ENCODE measurements at places on chromosomes 12 and 14. TPM values are rescaled to one million over a fixed set of nuclear protein-coding genes. Genes with fewer than 3 reads are reported as not detected.

DNA sequence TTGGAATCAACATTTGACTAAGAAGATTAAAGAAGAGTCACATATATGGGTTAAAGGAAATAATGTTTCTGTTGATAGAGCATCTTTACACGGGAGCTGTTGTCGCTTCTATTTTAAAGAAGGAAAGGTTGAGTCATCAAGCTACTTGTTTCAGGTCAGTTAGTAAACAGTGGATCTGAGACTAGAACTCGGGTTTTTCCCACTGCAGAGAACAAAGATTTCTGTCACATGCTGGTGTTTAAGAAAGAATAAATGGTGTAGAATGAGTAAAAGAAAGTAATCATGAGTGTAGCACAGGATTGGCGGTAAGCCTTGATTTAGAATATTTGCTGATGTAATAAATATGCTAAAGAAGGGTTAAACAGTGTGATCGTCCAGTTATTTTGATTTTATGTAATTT is 455.5 kb downstream of the AEBP2 start:
- no peak for DNase-seq

Gene C12orf75
- 23.3 TPM for polyA plus RNA-seq

Gene C14orf93
- polyA plus RNA-seq = 12.5 TPM

GRCh38 chr12:597926-598568 is 65.2 kb downstream of the NINJ2 start:
- no peak for DNase-seq

- no peak for DNase-seq
Observed at GRCh38 chr12:8991371-8992345, 2.3 kb downstream of the KLRG1 start.

Gene IQSEC3
- 2.1 TPM for polyA plus RNA-seq

Gene C1QL4
- polyA plus RNA-seq = not detected

Gene C12orf56
- polyA plus RNA-seq = not detected

DNA sequence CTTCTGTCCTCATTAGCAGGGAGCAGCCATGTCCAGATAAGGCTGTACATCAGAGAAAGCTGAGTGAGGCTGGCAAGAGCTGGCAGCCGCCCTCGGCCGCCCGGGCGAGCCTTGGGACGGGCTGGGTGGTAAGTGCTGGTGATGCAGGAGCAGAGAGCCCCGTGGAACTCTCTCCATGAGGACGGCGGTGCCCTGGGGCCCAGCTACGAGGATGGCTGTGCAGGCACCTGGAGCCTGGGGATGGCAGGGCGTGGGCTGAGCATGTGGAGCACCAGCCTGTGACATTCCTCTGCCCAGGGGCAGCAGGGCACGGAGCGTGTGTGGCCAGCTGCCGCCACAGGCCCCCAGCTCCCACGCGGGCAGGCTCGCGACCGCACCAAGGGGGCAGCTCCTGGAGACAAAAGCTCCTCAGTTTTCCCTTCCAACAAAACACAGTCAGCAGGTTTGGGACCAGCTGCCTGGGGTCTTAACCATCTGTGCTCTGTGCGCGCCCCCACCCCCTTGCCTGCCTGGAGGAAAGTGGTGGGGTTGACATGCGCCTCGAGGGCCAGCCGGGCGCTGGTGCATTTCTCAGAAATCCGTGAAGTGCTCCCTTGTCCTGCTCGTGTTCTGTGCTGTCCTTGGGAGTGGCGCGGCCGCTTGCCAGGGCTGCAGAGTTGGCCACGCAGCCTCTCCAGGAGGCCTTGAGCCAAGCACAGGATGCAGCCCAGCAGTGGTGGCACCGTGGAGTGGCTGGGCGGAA is 21.4 kb downstream of the PACS2 start:
- DNase-seq = peak; percentile 88

DNA sequence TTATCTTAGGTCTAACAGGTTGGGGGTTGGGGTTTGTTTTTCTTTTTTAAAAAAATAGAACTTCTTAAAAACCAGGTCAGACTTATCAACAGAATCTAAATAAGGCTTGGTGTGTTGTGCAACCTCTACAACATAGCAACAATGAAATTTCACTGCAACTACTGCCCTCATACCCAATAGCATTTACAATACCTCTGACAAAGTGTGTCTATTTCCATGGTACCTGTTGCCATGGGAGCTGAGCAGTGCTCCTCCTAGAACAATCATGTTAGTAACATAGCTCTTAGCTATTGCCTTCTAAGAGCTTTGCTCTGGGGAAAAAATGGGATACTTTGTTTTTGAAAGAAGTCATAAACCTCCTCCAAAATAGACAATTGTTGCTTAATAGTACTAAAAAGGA is 103.3 kb upstream of the CCDC175 start:
- DNase-seq = peak; percentile 85

Gene MMP19
- 8.0 TPM for polyA plus RNA-seq

Gene TTC7B
- 10.0 TPM for polyA plus RNA-seq

- DNase-seq = no peak
Observed at GRCh38 chr12:22935501-22935900, 310.5 kb downstream of the ETNK1 start.

GRCh38 chr12:61546296-61546695 is 713.9 kb upstream of the USP15 start:
- no peak for DNase-seq

Gene SRRM4
- polyA plus RNA-seq = 2.2 TPM

Gene ACRBP
- 0.99 TPM for polyA plus RNA-seq

Gene ZDHHC22
- 0.24 TPM for polyA plus RNA-seq

- no peak for DNase-seq
Observed at GRCh38 chr14:56659964-56660551, 80.5 kb downstream of the TMEM260 start.

DNA sequence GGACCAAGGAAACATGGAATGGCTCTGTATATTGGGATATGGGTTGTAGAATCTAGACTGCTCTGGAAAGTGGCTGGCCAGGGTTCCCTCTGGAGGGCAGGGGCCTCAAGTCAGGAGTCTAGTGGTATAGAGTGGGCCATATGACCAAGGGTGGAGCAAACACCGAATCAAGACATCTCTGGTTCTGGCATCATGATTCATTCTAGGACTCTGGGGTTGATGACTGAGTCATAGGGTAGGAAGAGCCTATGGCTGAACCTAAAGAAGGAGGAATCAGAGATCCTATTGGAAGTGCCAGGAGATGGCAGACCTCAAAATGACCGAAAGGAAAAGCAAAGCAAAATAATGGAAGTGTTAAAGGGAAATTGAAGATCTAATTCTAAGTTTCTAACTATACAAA is 356.4 kb upstream of the PRICKLE1 start:
- DNase-seq = no peak

DNA sequence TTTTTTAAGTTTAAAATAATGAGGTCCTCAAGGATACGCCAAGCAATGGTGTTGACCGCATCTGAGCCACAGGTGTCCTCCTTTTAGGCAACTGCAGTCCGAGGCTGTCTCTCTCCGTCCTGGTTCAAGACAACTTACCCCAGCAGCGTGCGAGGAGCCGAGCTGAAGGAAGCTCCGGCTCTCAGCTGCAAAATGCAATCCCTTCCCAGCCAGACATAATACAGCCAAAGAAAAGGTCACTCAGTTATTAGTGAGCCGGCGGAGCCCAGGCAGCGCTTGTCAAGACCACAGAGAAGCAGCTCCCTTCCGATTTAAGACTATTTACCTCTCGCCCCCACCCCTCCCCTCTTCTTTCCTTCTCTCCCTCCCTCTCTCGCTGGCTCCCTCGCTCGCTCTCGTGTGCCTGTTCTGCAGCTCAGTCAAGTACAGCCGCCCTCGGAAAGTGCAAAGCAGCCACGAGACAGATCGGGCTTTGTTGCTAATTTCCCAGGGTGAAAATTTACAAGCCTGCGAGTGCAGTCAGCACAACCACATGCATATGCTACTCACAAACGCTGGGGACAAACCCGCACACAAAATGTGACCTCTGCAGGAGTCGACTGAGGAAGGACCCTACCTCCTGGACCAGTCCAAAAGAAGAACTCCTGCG is 363 bp upstream of the LMO3 start:
- peak; percentile 20 for DNase-seq

DNA sequence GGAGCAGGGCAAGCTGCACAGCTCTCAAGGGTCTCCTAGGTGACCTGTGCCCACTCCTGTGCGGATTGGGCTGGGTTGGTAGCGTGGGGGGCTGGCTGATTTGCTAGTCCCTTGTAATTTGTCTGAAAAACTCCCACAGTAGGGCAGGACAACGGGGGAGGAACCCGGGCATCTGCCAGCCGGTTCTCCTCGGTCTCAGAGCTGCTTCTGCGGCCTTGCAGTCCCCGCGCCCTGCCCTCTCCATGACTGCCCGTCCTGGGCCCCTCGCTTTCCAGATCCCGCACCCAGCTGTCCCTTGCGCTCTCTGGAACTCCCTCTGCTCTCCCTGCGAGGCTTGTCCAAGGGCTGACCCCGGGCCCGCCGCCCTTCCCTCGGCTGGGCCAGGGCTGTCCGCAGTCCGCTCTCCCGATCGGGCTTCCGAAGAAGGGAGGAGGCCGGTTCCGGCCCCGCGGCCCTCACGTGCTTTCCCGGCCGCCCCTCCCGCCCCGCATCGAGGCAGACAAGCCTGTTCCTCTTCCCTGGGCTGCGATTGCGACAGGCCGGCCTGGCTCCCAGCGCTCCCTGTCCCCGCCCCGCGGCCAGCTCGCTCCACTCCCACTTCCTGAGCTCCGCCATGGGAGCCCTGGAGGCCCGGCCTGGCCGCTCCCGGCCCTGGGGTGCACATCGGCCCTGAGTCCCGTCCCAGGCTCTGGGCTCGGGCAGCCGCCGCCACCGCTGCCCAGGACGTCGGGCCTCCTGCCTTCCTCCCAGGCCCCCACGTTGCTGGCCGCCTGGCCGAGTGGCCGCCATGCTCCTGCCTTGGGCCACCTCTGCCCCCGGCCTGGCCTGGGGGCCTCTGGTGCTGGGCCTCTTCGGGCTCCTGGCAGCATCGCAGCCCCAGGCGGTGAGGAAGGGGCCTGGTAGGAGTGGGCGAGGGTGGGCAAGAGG is at the start of gene LTBR:
LTBR (plus strand) TSS at position 591 of the 927 bp plus-strand sequence; CDS start at position 788, 197 bp downstream.
- DNase-seq = peak; percentile 97

DNA sequence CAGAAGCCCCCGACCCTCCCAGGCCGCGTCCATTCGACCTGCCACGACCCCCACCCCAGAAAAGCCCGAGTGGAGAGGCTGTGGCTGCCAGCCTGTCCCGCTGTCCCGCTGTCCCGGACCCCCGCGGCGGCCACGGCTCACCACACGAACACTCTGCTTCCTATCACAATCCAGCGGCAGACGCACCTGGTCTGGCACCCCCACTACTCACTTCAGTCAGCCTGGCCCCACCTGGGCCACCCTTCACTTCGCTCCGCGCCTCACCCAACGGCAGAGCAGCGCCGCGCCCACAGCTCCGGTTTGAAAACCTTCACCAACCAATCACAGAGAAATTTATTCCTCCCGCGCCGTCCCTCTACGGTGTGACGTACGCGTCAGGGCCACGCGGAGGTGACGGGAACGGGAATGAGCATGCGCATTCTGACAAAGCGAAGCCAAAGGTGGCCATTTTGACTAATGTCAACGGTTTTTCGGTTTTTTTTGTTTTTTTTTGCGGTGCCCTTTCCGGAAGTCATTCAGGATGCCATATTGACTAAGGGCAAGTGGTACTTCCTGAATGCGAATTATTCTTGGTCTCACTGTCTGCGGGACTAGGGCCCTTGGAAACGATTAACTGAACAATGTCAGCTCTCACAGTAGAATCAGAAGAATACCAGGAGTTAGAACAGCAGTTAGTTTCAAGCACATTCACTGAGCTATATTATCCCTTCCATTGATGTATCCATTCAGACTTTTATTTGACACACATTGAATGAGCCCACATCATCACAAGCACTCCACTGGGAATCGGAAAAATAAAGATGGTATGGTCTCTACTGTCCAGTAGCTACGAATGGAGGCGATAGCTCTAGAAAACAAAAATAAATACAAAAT is at the start of gene RACGAP1:
RACGAP1 (minus strand) TSS at position 308 of the 873 bp plus-strand sequence. CDS start 8,779 bp downstream, outside the sequence.
- DNase-seq = peak; percentile 97

DNA sequence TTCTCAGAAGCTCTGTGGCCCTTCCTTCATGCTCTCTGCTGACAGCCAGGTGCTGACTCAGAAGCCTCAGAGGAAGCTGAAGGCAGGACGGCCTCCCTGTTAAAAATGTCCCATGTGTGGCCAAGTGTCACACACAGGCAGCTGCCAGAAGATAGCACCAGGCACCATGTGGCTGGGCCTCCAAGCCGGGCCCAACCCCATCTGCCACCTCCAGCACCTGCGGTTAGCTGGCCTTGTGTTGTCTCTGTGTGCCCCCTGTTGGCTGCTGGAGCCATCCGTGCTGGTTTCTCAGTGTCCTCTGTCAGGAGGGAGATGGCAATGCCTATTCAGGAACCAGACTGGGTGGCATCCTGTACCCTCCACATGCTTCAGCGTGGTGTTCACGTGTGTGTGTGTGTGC is 63.2 kb downstream of the TSPAN11 start:
- no peak for DNase-seq

GRCh38 chr12:57657744-57658143 is 24.7 kb upstream of the B4GALNT1 start:
- peak; percentile 62 for DNase-seq

Gene CELA1
- 0.67 TPM for polyA plus RNA-seq

Gene ARHGEF25
- polyA plus RNA-seq = 34.4 TPM

DNA sequence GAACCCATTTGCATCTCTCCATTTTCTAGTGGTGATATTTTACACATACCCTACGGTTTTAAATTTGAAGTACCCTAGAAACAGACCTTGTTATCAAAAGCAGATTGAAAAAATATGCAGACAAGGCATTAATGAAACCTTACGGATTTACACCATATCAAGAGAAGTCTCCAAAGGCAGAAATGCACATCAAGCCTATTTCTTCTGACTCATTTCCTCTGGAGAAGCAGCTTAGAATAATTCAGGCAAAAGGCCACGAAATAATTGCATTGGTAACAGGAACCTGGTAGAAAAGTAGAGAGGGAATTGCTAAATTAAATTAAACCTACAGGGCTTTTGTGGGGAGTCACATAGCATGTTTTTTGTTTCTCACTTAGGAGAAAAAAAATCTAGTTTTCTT is 34.7 kb downstream of the KICS2 start:
- no peak for DNase-seq

- DNase-seq = no peak
Observed at GRCh38 chr14:75041613-75042012, 9.7 kb downstream of the MLH3 start.

Gene AHSA1
- polyA plus RNA-seq = 166 TPM

DNA sequence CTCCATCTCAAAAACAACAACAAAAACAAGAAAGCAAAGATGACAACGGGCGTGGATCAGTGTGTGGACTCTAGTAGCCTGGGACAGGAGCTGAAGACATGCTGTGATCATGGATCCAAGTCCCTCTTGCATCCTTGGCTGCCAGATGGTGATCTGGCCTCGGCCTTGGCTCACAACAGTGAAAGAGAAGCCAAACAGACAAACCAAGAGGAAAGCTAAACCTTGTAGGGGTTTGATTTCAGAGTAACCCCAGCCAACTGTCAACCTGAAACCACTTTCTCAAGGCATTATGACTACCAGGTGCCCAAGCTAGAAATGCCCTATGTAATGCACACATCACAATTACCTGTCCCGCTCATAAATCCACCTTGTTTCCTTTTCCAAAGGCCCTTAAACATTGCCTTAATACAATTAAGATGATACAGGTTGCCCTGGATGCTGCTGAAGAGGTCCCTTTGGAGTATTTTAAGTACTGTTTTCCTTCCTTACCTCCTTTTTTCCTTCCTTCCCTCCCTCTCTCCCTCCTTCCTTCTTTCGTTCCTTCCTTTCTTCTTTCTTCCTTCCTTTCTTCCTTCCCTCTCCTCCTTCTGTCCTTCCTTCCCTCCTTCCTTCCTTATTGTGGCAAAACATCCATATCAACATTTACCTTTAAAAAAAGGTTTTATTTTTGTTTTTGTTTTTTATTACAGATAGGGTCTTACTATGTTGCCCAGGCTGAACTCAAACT is 41.4 kb upstream of the NINJ2 start:
- DNase-seq = no peak

- DNase-seq = no peak
Observed at GRCh38 chr12:29574500-29574899, 77.0 kb upstream of the OVCH1 start.
